Activated CD4-positive, alpha-beta T cell treated with anti-CD3 and anti-CD28 coated beads, Interleukin-10, Interleukin-2, amounts not matched to agents 100 ng/mL and 50 ng/mL, durations not matched to agents 16 hours and 8 hours (primary cell): ENCODE measurements at places on chromosomes 5 and 9.

DNA sequence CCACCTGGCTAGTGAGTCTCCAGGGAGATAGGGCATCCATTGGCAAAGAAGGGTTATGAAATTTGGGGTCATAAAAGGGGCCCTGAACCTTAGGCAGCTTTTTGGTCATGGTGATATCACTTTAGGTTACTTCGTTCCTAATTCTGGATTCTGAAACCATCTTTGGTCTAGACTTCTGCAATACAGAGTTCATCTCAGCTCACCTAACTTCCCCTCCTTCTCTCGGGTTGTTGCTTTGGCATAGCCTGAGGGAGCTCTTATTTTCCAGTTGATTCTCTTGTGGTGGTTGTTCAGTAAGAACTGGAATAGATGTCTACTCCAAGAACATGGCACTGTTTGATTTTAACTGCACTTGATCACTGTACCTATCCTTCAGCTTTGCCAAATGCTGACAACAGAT, 148.9 kb upstream of the RUSC2 start:
- DNase-seq, result no peak

GRCh38 chr5:138606378-138607064, 31.3 kb upstream of the HSPA9 start:
- DNase-seq, result no peak

GRCh38 chr9:84325347-84325973, 15.1 kb downstream of the SLC28A3 start:
- no peak for DNase-seq

GRCh38 chr5:96638561-96638960, 23.6 kb upstream of the CAST start:
- no peak for DNase-seq

GRCh38 chr5:87002485-87002884, 265.2 kb upstream of the RASA1 start:
- DNase-seq, result no peak

- no peak for DNase-seq
These were observed 10.5 kb downstream of the PIK3R1 start for GRCh38 chr5:68225911-68226545.
